Inflammatory macrophage treated with lipopolysaccharide for 4 hours (primary cell): ENCODE measurements at places on chromosomes 4 and X.
A peak's percentile ranks its signal among the peaks of the same experiment; 100 is the strongest.

DNA sequence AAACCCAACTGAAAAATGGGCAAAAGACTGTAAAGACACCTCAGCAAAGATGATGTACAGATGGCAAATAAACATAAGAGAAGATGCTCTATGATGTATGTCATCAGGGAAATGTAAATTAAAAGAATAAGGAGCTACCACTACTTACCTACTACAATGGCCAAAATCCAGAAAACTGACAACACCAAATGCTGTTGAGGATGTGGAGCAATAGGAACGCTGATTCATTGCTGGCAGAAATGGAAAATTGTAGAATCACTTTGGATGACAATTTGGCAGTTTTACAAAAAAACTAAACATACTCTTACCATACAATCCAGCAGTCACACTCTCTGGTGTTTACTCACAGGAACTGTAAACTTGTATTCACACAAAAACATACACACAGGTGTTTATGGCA lies 222.3 kb upstream of the LDB2 start:
- no peak for DNase-seq

DNA sequence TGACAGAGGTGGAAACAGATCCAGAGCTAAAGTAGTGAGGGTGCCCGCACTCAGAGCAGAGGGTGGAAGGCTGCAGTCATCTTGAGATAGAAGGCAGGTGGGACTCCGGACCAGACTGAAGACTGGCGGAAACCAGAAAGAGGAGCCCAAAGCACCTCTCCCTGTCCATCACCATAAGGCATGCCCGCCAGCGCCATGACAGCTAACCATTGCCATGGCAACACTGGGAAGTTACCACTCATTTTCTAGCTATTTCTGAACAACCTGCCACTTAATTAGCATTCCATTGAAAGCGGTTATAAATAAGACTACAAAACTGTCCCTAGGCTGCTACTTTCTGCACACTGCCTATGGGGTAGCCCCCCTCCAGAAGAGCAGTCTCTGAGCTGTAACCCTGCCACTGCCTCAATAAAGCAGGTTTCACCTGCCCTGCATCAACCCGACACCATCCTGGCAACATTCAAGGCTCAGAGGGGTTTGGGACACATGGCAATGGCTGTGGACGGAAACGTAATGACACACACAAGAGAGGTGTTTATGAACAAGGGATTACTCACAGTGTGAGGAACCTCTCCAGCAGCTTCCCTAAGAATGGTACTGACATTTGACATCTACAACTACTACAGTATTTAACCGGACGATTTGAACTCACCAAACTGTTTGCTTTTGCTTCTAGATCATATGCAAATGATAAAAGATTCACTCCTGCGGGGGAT lies 27.8 kb upstream of the FGFBP2 start:
- no peak for DNase-seq

DNA sequence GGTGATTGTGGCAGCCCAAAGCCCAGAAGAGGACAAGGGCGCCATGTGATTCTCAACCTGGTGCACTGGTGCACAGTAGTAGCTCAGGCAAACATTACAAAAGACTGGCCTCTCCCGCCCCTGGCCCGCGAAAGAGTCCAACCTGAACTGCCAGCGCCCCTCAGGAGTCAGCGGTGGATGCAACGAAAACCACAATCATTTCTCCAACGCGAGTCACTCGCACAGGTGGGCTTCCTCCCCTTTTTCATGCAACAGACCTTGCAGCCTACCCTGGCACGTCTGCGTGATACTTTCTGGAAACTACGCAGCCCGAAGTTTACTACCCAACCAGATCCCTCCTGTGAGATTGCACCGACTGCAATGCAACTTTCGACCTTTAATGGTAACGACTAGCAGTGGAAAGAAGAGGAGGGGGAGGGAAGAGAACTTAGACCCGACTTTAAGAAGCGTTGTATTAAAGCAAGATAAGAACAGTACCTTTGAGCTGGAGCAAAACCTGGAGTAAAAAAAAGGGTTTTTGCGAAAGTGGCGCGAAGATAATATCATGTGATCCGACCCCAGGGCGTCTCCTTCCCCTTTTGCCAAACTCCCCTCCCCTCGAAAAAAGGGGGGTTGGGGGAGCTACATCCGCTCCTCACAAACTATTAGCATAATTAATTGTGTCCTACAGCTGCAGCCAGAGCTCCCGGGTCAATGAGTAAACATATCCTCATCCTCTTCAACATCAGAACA lies 63.3 kb upstream of the CCDC160 start:
- DNase-seq, result no peak

DNA sequence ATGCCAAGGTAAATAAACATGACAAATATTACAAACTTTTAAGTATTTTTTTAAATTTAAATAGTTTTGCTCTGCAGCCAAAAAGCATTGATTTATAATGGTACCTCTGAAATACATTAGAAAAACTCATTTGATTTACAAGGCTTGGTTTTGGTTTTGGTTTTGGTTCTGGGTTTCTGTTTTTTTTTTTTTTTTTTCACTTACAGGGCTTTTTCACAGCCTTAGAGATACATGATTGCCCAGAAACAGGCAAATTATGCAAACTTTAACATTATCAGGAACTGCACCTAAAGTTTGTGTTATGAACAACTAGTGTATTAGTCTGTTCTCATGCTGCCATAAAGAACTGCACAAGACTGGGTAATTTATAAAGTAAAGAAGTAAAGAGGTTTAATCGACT lies 196.4 kb upstream of the DDX53 start:
- DNase-seq, result peak; percentile 1

- DNase-seq, result no peak
These were observed 312.3 kb downstream of the SPRY1 start for GRCh38 chr4:123708902-123709301.

- no peak for DNase-seq
These were observed 47.5 kb downstream of the SEPTIN11 start for GRCh38 chr4:76997077-76997476.

- DNase-seq, result no peak
These were observed 1504.8 kb downstream of the C4orf33 start for GRCh38 chr4:130600706-130601105.

- DNase-seq, result no peak
These were observed 13.6 kb upstream of the NAT8L start for GRCh38 chr4:2045518-2045951.

- no peak for DNase-seq
These were observed 437.8 kb downstream of the GRXCR1 start for GRCh38 chr4:43330288-43330687.

GRCh38 chr4:57360681-57361080 lies 250.5 kb upstream of the IGFBP7 start:
- DNase-seq, result no peak

DNA sequence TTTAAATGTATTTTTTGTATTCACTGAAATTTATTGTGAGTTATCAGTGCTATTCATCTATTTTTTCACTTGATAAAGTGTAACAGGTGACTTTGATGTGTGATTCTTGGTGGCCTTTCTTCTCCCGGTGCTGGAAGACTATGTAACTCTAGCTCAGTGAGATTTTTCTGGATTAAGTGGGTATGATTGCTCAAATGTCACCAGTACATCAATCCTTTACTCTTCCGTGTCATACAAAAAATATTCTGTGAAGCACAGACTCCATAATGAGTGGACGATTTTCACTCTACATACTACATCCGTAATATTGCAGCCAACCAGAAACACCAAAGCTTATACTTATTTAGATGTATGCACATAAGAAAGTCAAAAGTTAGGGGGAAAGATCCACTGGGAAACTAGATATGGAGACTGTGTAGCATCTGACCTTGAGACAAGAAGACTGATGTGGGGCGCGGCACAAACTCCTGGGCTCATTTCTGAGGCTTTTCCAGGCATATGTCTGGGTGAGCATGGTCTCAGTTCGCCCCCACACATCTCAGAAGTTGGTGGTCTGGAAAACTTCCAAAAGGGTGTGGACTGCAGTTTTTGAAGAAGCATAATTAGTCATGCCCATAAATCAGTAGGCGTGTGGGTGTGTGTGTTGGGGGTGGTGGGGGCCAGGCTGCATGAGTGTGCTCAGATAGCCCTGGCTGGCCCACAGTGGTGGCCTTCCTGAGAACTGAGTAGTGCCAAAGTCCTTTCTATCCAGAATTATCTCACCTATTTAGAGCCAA lies 53.9 kb upstream of the TENM3 start:
- no peak for DNase-seq

- no peak for DNase-seq
These were observed 172.2 kb downstream of the HS6ST2 start for GRCh38 chrX:132786217-132786616.

- DNase-seq, result no peak
These were observed 123.8 kb downstream of the MAD2L1 start for GRCh38 chr4:119942806-119943205.

DNA sequence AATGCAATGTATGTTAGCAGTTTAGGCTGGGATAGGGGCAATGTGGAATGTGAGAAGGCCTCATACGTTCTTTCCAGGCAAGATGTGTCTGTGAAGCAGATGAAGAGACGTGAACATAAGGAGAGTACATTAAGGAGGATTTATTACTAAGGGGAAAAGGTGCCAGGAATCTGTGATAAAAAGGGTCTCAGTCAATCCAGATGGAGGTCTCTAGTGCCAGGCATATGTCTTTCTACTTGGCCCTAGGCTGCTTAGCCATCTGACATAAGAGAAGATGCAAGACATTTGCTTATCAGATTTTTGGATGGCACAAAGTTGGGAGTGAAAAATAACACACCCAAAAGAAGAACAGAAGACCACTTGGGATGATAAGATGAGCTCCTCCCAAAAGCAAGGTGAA lies 93.0 kb upstream of the PRKG2 start:
- DNase-seq, result no peak

GRCh38 chr4:170979736-170980135 lies 833.5 kb upstream of the GALNTL6 start:
- DNase-seq, result no peak

DNA sequence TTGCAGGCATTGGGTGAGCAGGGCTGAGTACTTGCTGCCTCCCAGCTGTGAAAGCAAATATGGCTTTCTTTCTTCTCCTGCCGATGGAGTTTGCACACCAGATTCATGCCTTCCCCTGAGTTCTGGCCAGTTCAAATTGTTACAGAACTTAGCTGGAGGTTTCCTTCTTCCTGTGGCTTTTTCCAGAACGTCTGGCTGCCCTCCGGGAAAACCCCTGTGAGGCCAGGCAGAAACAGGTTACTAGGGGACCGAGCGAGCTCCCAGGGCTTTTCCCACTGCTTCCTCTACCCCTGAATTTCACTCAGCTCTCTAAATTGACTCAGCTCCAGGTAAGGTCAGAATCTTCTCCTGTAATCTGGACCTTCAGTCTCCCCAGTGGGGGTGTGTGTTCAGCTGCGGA lies 482.4 kb downstream of the C4orf33 start:
- no peak for DNase-seq
